ENCODE measurements at places on chromosomes 12 and 14.

GRCh38 chr14:35336494-35337268 is 44.5 kb downstream of the PSMA6 start:
- no peak overlapping the region for H3K4me3 ChIP-seq
- H3K27me3 ChIP-seq = no peaks in the 10 kb centered on the region
- H3K4me1 ChIP-seq = peaks cover 48% of the 10 kb centered on the region

GRCh38 chr12:25730489-25731349 is 177.6 kb upstream of the LMNTD1 start:
- H3K27ac ChIP-seq = peak overlapping the region; percentile 21
- DNase-seq = peak; percentile 35
- no peaks in the 10 kb centered on the region for H3K36me3 ChIP-seq
- H3K4me1 ChIP-seq = peaks cover 18% of the 10 kb centered on the region

GRCh38 chr12:102016472-102016871 is 45.3 kb downstream of the WASHC3 start:
- H3K27ac ChIP-seq = no peak overlapping the region
- peaks cover 3% of the 10 kb centered on the region for H3K4me1 ChIP-seq
- no peaks in the 10 kb centered on the region for H3K36me3 ChIP-seq

- no peaks in the 10 kb centered on the region for H3K27me3 ChIP-seq
- no peak overlapping the region for H3K27ac ChIP-seq
- H3K4me3 ChIP-seq = no peak overlapping the region
- no peaks in the 10 kb centered on the region for H3K36me3 ChIP-seq
These were observed 262.1 kb downstream of the FBXL14 start for GRCh38 chr12:1332327-1332726.

- H3K36me3 ChIP-seq = no peaks in the 10 kb centered on the region
- peak overlapping the region; percentile 37 for H3K27ac ChIP-seq
- peaks cover 32% of the 10 kb centered on the region for H3K4me1 ChIP-seq
- H3K27me3 ChIP-seq = no peaks in the 10 kb centered on the region
These were observed 103.1 kb downstream of the SCN8A start for GRCh38 chr12:51694146-51694545.

- no peaks in the 10 kb centered on the region for H3K36me3 ChIP-seq
- no peak overlapping the region for H3K4me3 ChIP-seq
- no peak for DNase-seq
- peaks cover 9% of the 10 kb centered on the region for H3K4me1 ChIP-seq
- no peak overlapping the region for H3K27ac ChIP-seq
These were observed 542.4 kb downstream of the DIO2 start for GRCh38 chr14:79668951-79669350.

DNA sequence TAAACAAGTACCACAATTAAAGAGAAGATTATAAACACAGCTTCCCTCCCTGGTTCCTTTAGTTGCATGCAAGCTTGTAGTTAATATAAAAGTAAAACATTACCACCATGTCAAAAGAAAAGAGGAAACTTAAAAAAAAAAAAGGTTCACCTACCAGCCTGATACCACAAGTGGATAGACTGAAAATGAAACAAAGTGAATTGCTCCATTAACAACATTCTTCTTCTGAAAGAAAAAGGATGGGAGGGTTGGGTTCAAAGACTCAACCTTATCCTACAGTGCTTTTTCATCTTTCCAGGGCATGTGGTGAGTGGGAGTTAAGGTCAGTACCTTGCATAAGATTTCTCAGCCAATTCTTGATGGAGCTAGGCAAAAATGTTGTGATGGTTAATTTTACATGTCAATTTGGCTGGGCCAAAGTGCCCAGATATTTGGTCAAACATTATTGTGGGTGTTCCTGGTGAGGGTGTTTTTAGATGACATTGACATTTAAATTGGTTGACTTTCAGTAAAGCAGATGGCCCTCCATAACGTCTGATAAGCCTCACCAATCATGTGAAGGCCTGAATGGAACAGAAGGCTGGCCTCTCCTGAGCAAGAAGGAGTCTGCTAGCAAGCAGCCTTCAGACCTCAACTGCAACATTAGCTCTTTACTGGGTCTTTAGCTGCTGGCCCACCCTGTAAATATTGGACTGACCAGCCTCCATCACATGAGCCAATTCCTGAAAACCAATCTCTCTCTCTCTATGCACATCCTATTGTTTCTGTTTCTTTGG is 28.8 kb downstream of the VCPKMT start:
- H3K27ac ChIP-seq = no peak overlapping the region
- no peaks in the 10 kb centered on the region for H3K4me1 ChIP-seq
- DNase-seq = no peak
- no peaks in the 10 kb centered on the region for H3K27me3 ChIP-seq
- no peaks in the 10 kb centered on the region for H3K36me3 ChIP-seq
- H3K4me3 ChIP-seq = no peak overlapping the region

GRCh38 chr14:49865431-49865859 is 12.9 kb upstream of the NEMF start:
- no peaks in the 10 kb centered on the region for H3K36me3 ChIP-seq
- H3K4me1 ChIP-seq = peaks cover 11% of the 10 kb centered on the region
- H3K27ac ChIP-seq = no peak overlapping the region
- no peak overlapping the region for H3K4me3 ChIP-seq
- no peaks in the 10 kb centered on the region for H3K27me3 ChIP-seq

DNA sequence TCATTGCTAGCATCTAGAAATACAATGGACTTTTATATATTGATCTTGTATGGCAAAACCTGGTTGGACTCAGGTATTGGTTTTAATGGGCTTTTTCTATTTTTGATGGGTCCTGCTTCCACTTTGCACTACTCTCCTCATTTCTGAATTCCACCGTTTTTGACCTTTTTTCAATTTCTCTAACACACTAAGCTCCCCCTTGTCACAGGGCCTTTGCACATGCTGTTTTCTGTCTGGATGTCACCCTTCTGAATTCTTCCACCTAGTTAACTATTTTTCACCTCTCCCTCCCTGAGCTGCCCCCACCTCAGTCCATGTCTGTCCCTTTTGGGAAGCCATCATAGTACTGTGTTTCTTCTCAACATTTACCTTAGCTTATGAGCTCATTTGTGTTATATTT is 112.7 kb upstream of the FRMD6 start:
- peaks cover 29% of the 10 kb centered on the region for H3K4me1 ChIP-seq
- no peak for DNase-seq
- H3K27me3 ChIP-seq = no peaks in the 10 kb centered on the region
- H3K4me3 ChIP-seq = no peak overlapping the region

- H3K27me3 ChIP-seq = no peaks in the 10 kb centered on the region
- DNase-seq = peak; percentile 47
- H3K36me3 ChIP-seq = no peaks in the 10 kb centered on the region
- H3K27ac ChIP-seq = no peak overlapping the region
- peak overlapping the region; percentile 47 for H3K4me3 ChIP-seq
These were observed 968 bp upstream of the ARID4A start for GRCh38 chr14:58297412-58297761.

DNA sequence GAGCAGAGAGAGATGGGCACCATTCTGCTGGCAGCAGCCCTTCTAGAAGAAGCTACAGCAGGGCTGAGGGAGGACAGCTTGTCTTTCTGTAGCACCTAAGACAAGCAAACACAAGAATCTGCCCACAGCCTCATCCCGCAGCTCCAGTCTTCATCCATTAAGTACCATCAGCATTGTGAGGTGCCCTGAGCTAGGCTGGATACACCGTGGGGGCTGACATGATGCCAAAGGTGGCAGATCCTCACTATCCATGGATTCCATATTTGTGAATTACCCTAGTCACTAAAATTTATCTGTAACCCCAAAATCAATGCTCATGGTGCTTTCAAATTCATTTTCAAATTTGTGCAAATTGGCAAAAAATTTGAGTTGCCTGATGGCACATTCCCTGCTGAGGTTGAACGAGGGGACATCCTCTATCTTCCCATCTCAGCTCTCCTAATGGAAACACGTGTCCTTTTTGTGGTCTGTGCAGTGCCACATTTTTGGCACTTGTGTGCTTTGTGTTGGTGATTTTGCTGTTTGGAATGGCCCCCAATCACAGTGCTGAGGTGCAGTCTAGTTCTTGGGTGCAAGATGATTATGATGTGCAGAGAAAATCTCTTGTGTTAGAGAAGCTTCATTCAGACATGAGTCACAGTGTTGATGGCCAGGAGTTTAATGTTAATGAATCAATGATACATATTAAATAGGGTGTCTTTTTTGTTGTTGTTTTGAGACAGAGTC is 7.0 kb downstream of the PITPNM2 start:
- H3K27ac ChIP-seq = no peak overlapping the region
- H3K4me3 ChIP-seq = no peak overlapping the region
- H3K27me3 ChIP-seq = no peaks in the 10 kb centered on the region
- peaks cover 32% of the 10 kb centered on the region for H3K4me1 ChIP-seq

- no peak overlapping the region for H3K27ac ChIP-seq
- no peak for DNase-seq
- H3K4me1 ChIP-seq = no peaks in the 10 kb centered on the region
- no peaks in the 10 kb centered on the region for H3K27me3 ChIP-seq
- H3K4me3 ChIP-seq = no peak overlapping the region
- H3K36me3 ChIP-seq = no peaks in the 10 kb centered on the region
These were observed 443.2 kb upstream of the TMEM132C start for GRCh38 chr12:127823801-127824200.

GRCh38 chr12:49233842-49234526 is 30.9 kb upstream of the TUBA1C start:
- H3K36me3 ChIP-seq = no peaks in the 10 kb centered on the region
- no peak for DNase-seq
- no peaks in the 10 kb centered on the region for H3K27me3 ChIP-seq
- H3K27ac ChIP-seq = peak overlapping the region; percentile 84

DNA sequence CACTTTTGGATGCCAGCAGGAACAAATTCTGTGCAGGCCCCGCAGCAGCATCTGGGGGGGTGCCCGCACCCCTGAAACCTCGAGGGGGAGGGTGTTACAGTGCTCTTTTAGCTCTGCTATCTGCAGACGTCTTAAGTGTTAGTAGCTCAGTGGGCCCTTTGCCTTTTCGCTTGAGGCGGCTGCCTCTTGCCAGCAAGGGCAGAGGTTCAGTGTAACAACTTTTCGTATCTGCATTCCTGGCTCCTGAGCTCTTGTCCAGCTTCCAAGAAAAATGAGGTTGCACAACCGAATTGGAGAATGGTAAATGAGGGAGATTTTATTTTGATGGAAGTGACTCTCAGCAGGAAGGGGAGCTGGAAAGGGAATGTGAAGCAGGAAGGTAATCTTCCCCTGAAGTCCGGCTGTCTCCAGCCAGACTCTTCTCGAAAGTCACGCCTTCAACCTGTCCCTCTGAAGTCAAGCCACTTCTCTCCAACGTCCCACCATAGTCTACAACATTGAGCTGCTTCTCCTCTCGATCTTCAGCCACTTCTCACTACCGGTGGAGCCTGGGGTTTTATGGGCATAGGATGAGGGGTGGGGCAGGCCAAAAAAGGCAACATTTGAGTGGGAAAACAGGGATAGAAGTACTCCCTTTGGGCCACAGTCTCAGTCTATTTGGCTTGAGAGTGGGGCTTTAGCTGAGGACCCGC is 17.8 kb downstream of the TAS2R50 start:
- no peak for DNase-seq
- H3K27me3 ChIP-seq = no peaks in the 10 kb centered on the region
- H3K27ac ChIP-seq = no peak overlapping the region
- no peaks in the 10 kb centered on the region for H3K36me3 ChIP-seq
- H3K4me1 ChIP-seq = peaks cover 6% of the 10 kb centered on the region

DNA sequence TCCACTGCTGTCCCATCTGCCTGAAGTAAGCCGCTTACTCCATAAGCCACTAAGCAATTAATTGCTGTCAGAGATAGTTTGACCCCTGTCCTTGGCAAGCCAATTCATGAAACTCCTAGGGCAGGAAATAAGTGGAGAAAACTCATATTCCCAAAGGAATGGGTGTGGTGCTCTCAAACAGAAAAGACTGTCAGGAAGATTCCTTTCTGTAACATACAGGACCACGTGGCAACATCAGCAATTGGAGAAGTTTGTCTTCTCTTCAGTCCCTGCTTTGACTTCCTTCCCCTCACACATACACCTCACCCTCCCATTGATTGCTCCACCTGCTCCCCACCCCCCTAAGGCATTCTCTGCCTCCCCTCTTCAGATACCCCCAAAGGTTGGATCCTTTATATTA is 36.2 kb upstream of the MDM1 start:
- H3K27ac ChIP-seq = no peak overlapping the region
- no peak overlapping the region for H3K4me3 ChIP-seq
- H3K36me3 ChIP-seq = no peaks in the 10 kb centered on the region
- peaks cover 8% of the 10 kb centered on the region for H3K4me1 ChIP-seq

GRCh38 chr12:7130701-7131501 is 730 bp downstream of the CLSTN3 start:
- peak overlapping the region; percentile 79 for H3K27ac ChIP-seq
- peak; percentile 69 for DNase-seq

- no peaks in the 10 kb centered on the region for H3K4me1 ChIP-seq
- no peaks in the 10 kb centered on the region for H3K36me3 ChIP-seq
- no peak for DNase-seq
- no peak overlapping the region for H3K27ac ChIP-seq
- no peaks in the 10 kb centered on the region for H3K27me3 ChIP-seq
These were observed 69.8 kb upstream of the ESRRB start for GRCh38 chr14:76306131-76306530.

DNA sequence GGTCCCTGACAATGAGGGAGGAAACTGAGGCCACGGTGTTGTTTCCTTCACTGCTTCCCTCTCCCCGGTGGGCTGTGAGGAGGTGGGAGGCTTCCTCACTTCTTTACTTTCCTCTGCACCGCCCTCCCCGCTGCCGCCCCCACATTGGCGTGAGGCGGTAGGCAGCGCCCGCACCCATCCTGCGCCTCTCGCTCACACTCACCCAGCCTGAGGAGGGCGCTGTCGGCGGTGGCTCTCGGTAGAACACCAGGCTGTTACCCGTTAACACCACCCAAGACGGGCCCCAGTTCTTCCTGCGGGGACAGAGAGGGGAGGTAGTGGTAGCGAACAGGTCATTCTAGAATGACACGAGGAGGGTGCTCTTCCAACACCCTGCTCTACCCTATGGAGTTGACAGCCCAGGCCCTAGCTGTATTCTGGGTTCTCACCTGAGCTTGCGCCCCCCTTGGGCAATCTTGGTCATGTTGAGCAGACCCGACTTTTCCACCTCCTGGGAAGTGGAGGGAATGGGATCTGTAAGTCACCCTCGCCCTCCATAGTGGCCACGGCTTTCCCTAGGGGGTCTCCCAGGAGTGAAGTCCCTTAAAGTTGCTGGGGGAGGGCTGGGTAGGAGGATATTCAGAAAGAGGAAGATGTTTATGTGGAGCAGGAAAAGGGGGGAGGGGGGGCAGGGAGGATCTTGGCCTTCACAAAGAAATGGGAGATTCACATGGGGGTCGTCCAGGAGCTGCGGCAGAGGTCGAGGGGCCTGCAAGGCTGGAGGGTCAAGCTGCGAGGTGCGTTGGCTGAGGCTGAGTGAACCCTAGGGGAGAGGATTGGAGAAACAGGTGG is 3.3 kb downstream of the ARHGAP9 start:
- no peak overlapping the region for H3K27ac ChIP-seq
- DNase-seq = no peak
- peak overlapping the region; percentile 16 for H3K4me3 ChIP-seq
- no peaks in the 10 kb centered on the region for H3K36me3 ChIP-seq

GRCh38 chr12:92546635-92547348 is 156.0 kb upstream of the PLEKHG7 start:
- DNase-seq = no peak
- H3K4me1 ChIP-seq = peaks cover 27% of the 10 kb centered on the region
- no peaks in the 10 kb centered on the region for H3K36me3 ChIP-seq
- no peak overlapping the region for H3K4me3 ChIP-seq
- H3K27ac ChIP-seq = no peak overlapping the region

Measured in Caco-2 (cell line).